CD4-positive, alpha-beta T cell treated with Interleukin-12 subunit alpha and Interleukin-12 subunit beta, for 1 hour (primary cell): ENCODE measurements at places on chromosomes 7 and 10.

- no peak for DNase-seq
These were observed 14.5 kb upstream of the VCL start for GRCh38 chr10:73983096-73984047.

- DNase-seq: no peak
These were observed 36.0 kb upstream of the GLI3 start for GRCh38 chr7:42272793-42273665.

GRCh38 chr10:87544721-87545120 is 40.0 kb downstream of the MINPP1 start:
- no peak for DNase-seq

DNA sequence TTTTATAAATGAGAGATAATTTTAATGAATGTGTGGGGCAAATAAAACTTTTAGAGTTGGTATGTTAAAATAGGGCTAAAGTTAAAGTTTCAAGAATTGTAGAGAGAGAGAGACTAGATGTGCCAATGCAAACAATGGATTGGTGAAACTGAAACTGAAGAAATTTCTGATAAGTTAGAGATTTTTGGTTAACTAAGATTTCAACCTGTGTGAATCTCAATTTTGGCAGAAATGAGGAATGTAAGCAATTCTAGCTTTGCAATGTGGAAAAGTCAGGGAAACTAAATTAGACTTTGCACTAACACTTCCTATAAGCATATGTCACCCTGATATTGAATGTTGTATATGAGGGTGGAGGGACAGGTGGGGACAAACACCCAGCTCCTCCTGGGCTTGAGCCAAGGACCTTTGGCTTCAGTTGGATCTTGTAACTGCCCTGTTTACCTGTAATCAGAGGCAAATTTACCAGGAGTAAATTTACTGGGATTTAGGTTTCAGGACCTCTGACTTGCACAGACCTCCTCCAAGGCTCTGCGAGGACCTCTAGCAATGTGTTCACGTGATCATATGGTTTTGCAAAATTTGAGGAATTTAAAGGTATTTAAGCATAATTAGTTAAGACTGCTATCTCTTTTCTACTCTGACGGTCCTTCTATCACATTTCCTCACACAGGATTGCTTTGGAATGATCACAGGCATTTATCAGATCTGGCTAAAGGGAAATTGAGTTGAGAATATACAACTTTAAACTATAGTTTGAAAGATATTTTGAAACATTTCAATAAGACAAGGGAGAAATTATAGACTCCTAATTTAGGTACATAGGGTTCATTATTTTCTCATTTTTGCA is 33.1 kb upstream of the RPA3 start:
- no peak for DNase-seq

- no peak for DNase-seq
These were observed 26.4 kb downstream of the MAPK8 start for GRCh38 chr10:48332871-48333216.

DNA sequence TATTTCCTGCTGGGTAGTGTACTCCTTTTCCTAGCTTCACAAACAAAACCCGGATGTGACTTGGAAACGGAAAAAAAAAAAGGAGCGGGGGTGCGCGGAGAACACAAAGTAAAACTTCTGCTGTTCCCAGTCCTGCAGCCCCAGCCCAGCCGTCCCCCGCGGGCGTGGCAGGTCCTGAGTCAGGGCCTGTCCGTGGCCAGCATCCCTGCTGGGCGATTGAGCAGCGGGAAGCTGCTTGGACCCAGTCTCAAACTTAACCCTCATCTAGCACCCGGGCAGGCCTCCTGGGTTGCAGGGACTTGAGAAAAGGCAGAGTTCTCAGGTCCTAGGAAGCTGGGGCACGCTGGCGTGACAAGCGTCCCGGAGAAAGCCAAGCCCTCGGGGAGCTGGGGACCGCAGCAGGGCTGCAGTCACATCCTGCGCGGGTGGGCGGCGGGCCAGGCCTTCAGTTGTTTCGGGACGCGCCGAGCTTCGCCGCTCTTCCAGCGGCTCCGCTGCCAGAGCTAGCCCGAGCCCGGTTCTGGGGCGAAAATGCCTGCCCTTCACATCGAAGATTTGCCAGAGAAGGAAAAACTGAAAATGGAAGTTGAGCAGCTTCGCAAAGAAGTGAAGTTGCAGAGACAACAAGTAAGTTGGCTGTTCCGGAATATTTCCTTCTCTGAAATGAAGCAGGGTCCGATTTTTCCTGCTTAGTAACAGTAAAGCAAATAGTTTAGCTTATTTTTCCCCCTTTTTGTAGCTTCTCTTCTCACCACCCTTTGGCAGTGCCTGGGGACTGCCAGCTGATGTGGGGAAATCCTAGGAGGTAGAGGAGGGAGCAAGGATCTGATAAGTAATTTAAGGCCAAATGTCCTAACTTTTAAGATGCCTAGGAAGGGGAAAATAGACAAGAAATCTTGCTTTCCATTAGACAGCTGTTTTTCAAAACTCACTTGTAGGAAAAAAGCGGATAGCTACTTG is at the start of gene GNG11:
TSS of gene GNG11 (plus strand) at position 129 of the 960 bp plus-strand sequence. CDS start at position 532, 403 bp downstream.
- no peak for DNase-seq

DNA sequence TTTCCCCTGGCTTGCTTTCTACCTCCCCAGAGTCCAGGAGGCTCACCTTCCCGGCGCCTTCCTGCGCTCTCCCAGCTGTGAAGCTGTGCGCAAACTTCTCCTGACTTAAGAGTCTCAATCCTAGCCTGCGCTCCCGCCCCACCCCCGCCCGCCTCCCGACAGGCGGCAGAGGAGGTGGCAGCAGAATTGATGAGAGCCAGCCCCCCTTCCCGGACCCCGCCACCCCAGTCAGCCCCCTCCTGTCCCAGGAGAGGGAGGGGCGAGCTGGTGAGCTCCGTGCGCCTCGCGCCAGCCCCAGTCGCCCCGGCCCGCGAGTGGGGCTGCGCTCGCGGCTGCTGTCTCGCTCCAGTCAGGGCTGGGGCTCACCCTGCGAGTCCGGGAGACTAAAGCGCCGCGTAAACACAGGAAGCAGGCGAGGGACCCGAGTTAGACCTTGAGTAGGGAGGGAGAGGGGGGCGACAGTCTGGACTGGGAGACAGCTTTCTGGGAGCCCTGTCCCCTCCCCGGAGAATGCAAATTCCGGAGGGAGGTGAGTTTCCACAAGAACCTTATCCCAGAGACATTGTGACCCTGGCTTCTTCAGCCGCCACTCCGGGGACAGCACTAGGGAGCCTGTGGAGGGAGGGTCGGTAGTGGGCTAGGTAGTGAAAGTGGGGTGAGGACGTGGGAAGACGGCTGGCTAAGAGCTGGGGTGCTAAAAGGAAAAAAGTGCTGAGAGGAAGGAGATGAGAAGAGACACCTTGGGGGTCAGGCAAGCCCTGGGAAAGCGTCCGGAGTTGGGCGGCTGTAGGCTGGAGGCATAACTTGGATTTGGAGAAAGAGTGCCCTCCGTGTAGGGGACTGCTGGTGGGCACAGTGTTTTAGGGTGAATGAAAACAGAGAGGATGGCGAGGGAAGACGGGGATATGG is at the start of gene CALCR:
TSS of gene CALCR (minus strand) at position 79 of the 909 bp plus-strand sequence. CDS start 87,743 bp downstream, outside the sequence.
- no peak for DNase-seq

- no peak for DNase-seq
These were observed 4.2 kb downstream of the CYTH3 start for GRCh38 chr7:6268023-6268900.

GRCh38 chr7:142847353-142847752 is 7.5 kb upstream of the EPHB6 start:
- DNase-seq: no peak
